MCF 10A (cell line): ENCODE measurements at places on chromosomes 13 and 19. TPM values are rescaled to one million over a fixed set of nuclear protein-coding genes. Genes with fewer than 3 reads are reported as not detected.

- no peaks in the 10 kb centered on the region for H3K36me3 ChIP-seq
- no peaks in the 10 kb centered on the region for H3K27me3 ChIP-seq
- H3K4me3 ChIP-seq: no peak overlapping the region
- no peak overlapping the region for H3K27ac ChIP-seq
- H3K4me1 ChIP-seq: peaks cover 6% of the 10 kb centered on the region
These were observed 4.7 kb downstream of the BEST2 start for GRCh38 chr19:12756150-12756883.

DNA sequence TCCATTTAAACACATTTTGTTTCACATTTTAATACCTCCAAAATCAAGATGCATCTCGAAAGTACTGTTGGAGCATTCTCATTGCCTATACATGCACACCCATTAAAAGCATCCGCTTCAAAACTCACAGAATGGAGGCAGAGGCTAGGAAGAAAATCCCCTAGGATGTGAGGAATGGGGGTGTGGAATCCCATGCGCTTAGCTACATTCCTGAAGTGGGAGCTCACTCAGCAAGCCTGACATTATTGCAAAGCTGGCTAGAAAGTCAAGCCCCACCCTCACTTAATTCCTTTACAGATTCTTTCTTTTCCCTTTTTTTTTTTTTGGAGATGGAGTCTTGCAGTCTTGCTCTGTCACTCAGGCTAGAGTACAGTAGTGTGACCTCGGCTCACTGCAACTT, 4.6 kb upstream of the FAM32A start:
- H3K4me1 ChIP-seq: peaks cover 13% of the 10 kb centered on the region
- H3K36me3 ChIP-seq: peaks cover 6% of the 10 kb centered on the region
- no peak overlapping the region for H3K4me3 ChIP-seq
- DNase-seq: no peak
- no peak overlapping the region for H3K27ac ChIP-seq

- H3K27ac ChIP-seq: no peak overlapping the region
- H3K27me3 ChIP-seq: no peaks in the 10 kb centered on the region
- no peak for DNase-seq
- no peaks in the 10 kb centered on the region for H3K36me3 ChIP-seq
- H3K4me3 ChIP-seq: no peak overlapping the region
These were observed 1741.2 kb upstream of the PCDH20 start for GRCh38 chr13:63156816-63157215.

GRCh38 chr19:5106191-5106726, 137.3 kb downstream of the KDM4B start:
- H3K4me3 ChIP-seq: no peak overlapping the region
- DNase-seq: no peak
- H3K36me3 ChIP-seq: peaks cover 13% of the 10 kb centered on the region
- no peaks in the 10 kb centered on the region for H3K27me3 ChIP-seq
- no peaks in the 10 kb centered on the region for H3K4me1 ChIP-seq

GRCh38 chr19:51830274-51830673, 35.3 kb downstream of the FPR3 start:
- H3K27me3 ChIP-seq: no peaks in the 10 kb centered on the region
- no peak overlapping the region for H3K27ac ChIP-seq
- DNase-seq: no peak
- no peaks in the 10 kb centered on the region for H3K4me1 ChIP-seq
- no peaks in the 10 kb centered on the region for H3K36me3 ChIP-seq
- H3K4me3 ChIP-seq: no peak overlapping the region

DNA sequence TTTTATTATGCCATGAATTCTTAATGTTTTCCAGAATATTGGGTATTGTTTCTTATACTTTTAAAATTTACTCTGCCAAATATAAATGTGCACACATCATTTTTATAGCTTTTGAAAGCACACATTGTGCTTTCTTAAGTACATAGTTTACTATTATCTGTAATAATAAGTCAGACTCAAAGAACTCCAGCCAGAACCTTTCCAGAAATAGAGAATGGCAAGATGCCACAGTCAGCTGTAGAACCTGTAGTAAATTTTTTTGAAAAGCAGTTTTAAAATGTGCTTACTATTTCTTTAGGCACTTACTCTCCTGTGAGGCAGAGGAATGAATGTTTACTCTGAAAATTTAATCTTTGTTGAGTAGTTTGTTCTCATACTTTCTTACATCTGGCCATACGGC, 1287.1 kb downstream of the PCDH9 start:
- H3K4me1 ChIP-seq: peaks cover 20% of the 10 kb centered on the region
- H3K27ac ChIP-seq: peak overlapping the region; percentile 42
- H3K27me3 ChIP-seq: no peaks in the 10 kb centered on the region
- H3K36me3 ChIP-seq: no peaks in the 10 kb centered on the region

DNA sequence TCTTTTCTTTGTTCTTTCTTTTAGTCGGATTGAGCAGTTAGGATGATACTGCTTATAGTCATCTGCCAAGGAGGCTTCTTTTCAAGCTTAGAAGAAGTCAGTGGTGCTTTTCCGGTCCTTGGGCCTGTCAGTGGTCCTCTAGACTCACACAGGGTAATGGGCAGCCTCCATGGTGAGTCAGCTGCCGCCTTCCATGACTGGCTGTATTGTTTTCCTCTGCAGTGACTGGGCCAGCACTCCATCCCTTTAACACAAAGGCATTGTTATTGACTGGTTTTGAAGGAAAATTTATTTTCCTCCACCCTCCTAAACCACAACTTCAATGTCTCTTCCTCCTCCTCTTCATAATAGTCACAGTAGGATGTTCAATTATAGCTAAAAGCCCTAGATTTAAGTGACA, 47.1 kb upstream of the CNMD start:
- peaks cover 38% of the 10 kb centered on the region for H3K27me3 ChIP-seq
- no peak for DNase-seq
- no peak overlapping the region for H3K27ac ChIP-seq
- no peak overlapping the region for H3K4me3 ChIP-seq
- no peaks in the 10 kb centered on the region for H3K4me1 ChIP-seq
- peaks cover 6% of the 10 kb centered on the region for H3K36me3 ChIP-seq

DNA sequence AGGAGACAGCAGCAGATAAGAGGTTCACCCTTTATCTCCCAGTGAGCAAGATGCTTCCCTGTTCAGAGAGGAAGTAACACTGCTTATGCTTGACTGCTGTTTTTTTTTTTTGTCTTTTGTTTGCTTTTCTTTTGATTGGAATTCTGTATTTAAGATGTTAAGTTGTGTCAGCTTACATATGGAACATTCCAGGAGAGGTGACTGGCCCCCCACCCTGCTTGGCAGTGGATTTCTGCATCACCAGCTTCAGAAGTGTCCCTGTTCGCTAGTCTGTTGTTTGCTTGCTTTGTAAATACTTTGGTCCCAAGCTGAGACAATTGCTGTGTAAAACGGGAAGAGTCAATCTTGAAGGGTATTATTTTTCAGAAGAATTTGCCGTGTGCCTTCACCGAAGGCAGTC, 43.0 kb downstream of the IFT88 start:
- H3K27ac ChIP-seq: no peak overlapping the region
- no peak overlapping the region for H3K4me3 ChIP-seq
- H3K27me3 ChIP-seq: no peaks in the 10 kb centered on the region
- no peak for DNase-seq
- peaks cover 12% of the 10 kb centered on the region for H3K36me3 ChIP-seq

DNA sequence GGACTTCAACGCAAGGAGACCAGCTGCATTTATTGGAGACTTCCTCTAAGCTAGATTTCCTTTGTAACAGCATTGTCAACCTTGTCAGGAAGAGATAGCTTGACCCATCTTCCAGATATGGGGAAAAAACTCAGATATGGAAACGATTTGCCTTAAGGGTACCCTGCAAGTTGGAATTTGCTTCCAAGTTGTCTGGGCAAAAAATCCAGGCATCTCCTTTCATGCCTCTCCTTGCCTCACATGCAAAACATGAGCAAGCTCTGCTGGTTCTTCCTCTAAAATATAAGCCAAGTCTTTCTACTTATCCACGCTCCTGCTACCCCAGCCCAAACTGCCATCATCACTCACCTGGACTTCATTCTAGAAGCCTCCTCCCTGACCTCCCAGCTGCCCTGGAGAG, 6.4 kb upstream of the DNMT1 start:
- H3K4me3 ChIP-seq: no peak overlapping the region
- H3K4me1 ChIP-seq: peaks cover 6% of the 10 kb centered on the region
- no peaks in the 10 kb centered on the region for H3K36me3 ChIP-seq
- no peak overlapping the region for H3K27ac ChIP-seq

- H3K4me1 ChIP-seq: peaks cover 7% of the 10 kb centered on the region
- H3K36me3 ChIP-seq: peaks cover 5% of the 10 kb centered on the region
- H3K27me3 ChIP-seq: peaks cover 77% of the 10 kb centered on the region
- no peak for DNase-seq
- no peak overlapping the region for H3K4me3 ChIP-seq
These were observed 8.1 kb downstream of the URAD start for GRCh38 chr13:27980280-27980998.

DNA sequence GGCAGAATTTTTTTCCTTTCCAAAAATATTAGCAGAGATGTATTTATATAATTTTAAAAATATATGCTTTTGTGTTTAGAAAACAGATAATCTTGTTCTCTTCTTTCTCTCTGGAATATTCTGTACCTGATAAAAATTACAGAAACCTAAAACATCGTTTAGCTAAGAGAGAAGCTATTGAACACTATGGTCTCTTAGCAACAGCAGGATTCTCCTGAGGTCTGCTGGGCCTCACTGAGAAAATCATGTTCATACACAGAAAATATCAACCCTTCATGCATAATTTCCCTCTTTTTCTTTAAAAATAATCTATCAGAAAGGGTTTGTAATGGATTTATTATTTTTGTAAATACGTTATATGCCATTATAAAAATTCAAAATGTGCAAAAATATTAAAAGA, 242.2 kb downstream of the DCLK1 start:
- peaks cover 13% of the 10 kb centered on the region for H3K4me1 ChIP-seq
- H3K27ac ChIP-seq: no peak overlapping the region

DNA sequence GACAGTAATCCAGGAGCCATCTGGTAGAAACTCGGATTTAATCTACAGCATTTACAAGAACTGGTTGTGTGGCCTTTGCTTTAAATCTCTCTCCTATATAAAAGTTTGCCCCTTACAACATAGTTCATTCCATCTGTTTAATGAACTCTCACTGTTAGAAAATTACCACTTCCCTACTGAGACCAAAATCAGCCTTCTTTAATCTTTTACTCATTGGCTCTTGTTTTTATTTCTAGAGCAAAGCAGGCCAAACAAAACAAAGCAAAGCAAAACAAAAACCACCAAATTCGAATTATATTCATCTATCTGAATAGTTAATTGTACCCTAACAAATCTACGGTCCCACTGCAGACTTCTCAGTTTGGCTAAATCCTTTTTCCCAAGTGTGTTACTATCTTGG, 127.0 kb downstream of the UGGT2 start:
- H3K36me3 ChIP-seq: peaks cover 40% of the 10 kb centered on the region
- no peaks in the 10 kb centered on the region for H3K27me3 ChIP-seq
- no peak for DNase-seq
- H3K4me3 ChIP-seq: no peak overlapping the region
- peak overlapping the region; percentile 7 for H3K27ac ChIP-seq
- H3K4me1 ChIP-seq: peaks cover 7% of the 10 kb centered on the region

DNA sequence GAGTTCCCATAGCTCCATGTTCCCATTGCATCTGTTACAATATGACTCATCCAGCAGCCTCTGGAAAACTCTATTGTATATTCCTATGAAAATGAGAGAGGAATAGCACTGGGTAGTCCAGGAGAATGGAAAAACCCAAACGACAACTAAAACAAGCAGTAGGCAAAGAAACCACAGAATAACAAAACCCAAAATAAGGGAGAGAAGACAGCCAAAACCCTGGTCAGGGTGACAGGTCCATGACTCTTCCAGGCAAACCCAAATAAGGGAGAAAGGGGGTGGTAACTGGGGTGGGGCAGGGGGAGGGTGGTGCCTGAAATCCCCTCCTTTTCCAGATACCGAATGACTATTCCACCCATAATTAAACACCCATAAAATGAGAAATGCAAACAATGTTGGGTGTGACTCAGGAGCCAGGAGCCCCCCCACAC, 4.0 kb upstream of the ZNF8 start:
- no peak overlapping the region for H3K27ac ChIP-seq
- peak; percentile 21 for DNase-seq
- peaks cover 3% of the 10 kb centered on the region for H3K4me1 ChIP-seq
- no peaks in the 10 kb centered on the region for H3K27me3 ChIP-seq
- no peak overlapping the region for H3K4me3 ChIP-seq

GRCh38 chr19:8423817-8424223, 10.7 kb downstream of the MARCHF2 start:
- no peaks in the 10 kb centered on the region for H3K4me1 ChIP-seq
- H3K27ac ChIP-seq: peak overlapping the region; percentile 57

- H3K4me1 ChIP-seq: no peaks in the 10 kb centered on the region
- H3K36me3 ChIP-seq: no peaks in the 10 kb centered on the region
- no peak for DNase-seq
These were observed 352.8 kb downstream of the KLF12 start for GRCh38 chr13:73781384-73781783.

- H3K4me3 ChIP-seq: no peak overlapping the region
- H3K27me3 ChIP-seq: no peaks in the 10 kb centered on the region
- H3K36me3 ChIP-seq: peaks cover 6% of the 10 kb centered on the region
- H3K4me1 ChIP-seq: peaks cover 10% of the 10 kb centered on the region
- DNase-seq: no peak
These were observed 103.8 kb downstream of the RGCC start for GRCh38 chr13:41561170-41561569.

- H3K27ac ChIP-seq: no peak overlapping the region
- H3K27me3 ChIP-seq: no peaks in the 10 kb centered on the region
- no peak for DNase-seq
- no peak overlapping the region for H3K4me3 ChIP-seq
- H3K36me3 ChIP-seq: no peaks in the 10 kb centered on the region
These were observed 45.2 kb downstream of the SOX21 start for GRCh38 chr13:94667190-94667589.

- peaks cover 6% of the 10 kb centered on the region for H3K4me1 ChIP-seq
- no peak overlapping the region for H3K27ac ChIP-seq
- H3K27me3 ChIP-seq: no peaks in the 10 kb centered on the region
- peaks cover 10% of the 10 kb centered on the region for H3K36me3 ChIP-seq
These were observed 53.9 kb upstream of the GAS6 start for GRCh38 chr13:113917594-113918371.

DNA sequence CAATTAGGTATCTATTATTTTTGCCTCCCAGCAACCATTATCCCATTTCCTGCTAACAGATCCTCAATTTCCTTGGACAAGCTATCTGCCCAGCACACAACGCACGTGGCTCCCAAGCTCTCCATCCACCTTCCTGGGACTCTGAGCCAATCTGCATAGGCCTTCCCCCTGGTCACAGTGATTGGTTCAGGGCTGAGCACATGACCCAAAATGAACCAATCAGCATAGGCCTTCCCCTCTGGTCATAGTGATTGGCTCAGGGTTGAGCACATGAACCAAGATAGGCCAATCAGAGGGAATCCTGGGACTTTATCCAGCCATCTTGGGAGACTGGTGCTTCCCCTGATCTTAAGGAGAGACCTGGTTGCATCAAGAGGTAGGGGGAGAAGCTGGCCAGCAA, 5.8 kb downstream of the CPAMD8 start:
- peak; percentile 23 for DNase-seq
- H3K36me3 ChIP-seq: peaks cover 7% of the 10 kb centered on the region
- H3K4me1 ChIP-seq: peaks cover 23% of the 10 kb centered on the region
- peak overlapping the region; percentile 20 for H3K27ac ChIP-seq
- no peak overlapping the region for H3K4me3 ChIP-seq
- H3K27me3 ChIP-seq: no peaks in the 10 kb centered on the region

ADGRE3 gene
- not detected in 2 replicates for total RNA-seq

ZNF776 gene
- 9.9 and 13.3 TPM in 2 replicates for total RNA-seq

ELSPBP1 gene
- total RNA-seq: not detected in 2 replicates

NXNL1 gene
- total RNA-seq: not detected in 2 replicates

SPINT2 gene
- 277 and 333 TPM in 2 replicates for total RNA-seq

ZNF844 gene
- not detected in 2 replicates for total RNA-seq

COX7A1 gene
- not detected in 2 replicates for total RNA-seq

ZNF534 gene
- total RNA-seq: not detected in 2 replicates

PPP1R13L gene
- 142 and 161 TPM in 2 replicates for total RNA-seq

FUZ gene
- 10.9 and 19.0 TPM in 2 replicates for total RNA-seq

ATP4B gene
- total RNA-seq: not detected in 2 replicates

CABP5 gene
- not detected in 2 replicates for total RNA-seq

CCL25 gene
- total RNA-seq: not detected in 2 replicates

ATP8B3 gene
- 5.6 and 9.3 TPM in 2 replicates for total RNA-seq

SLC25A15 gene
- 14.3 and 15.5 TPM in 2 replicates for total RNA-seq

TMEM145 gene
- total RNA-seq: not detected in 2 replicates

SPTBN4 gene
- total RNA-seq: 0.63 and 1.1 TPM in 2 replicates
